ENCODE measurements at places on chromosomes 6 and 20.

DNA sequence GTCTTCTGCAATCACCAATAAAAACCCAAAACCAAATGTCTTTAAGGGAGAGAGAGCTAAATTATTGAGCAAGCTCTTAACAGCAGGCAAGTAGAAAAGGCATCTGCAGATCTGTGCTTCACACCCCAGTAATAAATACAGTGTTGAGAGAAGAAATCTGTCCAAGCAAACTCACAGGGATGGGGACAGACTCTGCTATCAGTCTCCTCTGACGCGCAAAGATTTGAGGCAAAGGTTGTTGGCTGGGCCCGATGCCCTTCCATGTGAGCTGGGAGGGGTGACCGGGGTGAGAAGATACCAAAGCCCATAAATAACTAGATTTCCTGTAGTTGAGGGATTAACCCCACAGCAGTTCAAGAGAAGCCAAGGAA, 315.2 kb upstream of the SOX4 start:
- DNase-seq = no peak

DNA sequence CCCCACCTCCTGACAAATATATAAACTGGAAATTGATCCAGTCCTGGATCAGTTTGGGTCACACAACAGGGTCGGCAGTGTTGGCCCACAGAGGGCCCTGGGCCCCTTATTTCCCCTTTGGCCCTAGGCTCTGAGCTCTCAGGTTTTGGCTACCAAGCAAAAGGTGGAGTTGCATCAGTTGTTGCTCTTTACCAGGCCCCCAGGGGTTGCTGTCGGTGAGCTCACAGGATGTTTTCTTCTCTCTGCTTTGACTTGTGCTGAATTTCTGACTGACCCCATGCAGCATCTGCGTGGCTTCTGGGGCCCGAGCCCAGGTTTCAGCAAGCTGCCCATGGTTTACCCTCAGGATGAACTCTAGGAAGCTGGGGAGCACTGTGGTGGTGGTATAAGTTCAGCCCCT, 44.6 kb downstream of the PPARD start:
- DNase-seq = no peak

DNA sequence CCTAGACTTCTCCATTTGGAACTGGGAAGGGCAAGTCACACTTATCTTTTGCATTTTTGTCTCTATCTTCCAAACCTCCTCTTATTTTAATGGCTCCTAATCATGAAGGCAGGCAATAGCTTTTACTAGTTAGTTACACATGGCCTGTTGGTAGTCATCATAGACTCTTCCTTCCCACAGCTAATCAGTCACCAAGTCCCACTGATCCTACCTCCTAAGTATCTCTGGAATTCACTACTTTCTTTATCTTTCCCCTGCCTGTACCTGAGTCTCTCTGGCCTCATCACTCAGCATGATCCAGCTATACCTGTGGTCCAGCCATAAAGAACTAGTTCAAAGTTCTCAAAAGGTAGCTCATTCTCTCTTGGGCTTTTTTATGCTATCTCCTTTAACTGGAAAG, 18.8 kb downstream of the TMX4 start:
- no peak for DNase-seq

DNA sequence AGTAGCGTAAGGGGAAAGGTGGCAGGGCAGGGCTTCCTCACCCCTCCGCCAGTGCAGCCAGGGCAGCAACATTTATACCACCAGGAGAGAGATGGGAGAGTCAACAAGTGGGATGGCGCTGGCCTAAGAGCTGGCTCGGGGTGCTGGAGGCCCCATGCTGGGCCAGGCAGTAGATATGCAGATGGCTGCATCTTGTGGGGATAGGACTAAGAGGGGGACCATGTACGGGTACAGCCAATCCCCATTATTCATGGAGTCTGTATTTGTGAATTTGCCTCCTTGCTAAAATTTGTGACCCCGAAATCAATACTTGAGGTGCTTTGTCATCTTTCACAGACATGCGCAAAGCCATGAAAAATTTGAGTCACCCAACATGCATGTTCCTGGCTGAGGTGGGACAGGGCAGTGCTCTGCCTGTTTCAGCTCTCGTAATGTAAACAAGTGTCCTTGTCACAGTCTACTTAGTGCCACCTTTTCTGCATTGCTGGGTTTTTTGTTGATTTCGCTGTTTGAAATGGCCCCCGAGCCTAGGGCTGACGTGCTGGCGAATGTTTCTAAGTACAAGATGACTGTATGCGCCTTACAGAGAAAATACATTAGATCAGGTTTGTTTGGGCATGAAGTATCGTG, 27.5 kb upstream of the TAF8 start:
- DNase-seq = no peak

Data from DMS153 (cell line).